Thoracic aorta (tissue), 2 donors: ENCODE measurements at places on chromosomes 5 and 9. TPM values are rescaled to one million over a fixed set of nuclear protein-coding genes. Genes with fewer than 3 reads are reported as not detected.

The CDH9 gene
- total RNA-seq, result not detected

DNA sequence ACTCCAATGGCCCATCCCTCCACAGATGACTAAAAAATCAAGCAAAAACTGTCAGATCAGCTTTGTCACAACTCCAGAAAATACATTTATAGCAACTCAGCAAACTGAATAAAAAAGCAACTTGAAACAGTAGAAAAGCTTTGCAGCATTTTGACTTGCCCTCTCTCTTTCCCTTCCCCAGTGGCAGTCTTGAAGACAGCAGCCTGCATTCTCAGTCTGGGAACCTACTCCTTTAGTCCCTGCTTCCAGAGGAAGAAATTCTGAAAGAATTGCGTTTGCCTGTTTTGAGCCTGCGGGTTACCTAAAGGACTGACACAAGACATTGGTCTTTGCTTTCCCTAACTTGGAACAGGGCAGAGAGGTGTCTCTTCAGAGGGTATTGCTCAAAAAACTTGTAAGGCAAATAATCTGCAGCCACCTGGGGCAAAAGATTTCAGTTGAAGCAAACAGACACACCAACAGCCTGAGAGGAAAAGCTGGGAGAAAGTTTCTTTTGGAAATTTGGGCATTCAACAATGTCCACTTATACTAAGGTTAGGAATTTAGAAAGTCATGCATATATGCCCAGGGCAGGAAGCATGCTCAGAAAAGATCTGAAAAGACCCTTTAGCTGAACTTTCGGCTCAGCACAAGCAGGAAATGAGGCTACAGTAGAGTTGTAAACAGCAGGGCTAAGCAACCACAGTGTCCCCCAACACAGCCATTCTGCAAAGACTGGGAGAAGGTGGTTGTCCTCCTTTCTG lies 15.2 kb upstream of the SLC35D2 start:
- DNase-seq, result no peak

DNA sequence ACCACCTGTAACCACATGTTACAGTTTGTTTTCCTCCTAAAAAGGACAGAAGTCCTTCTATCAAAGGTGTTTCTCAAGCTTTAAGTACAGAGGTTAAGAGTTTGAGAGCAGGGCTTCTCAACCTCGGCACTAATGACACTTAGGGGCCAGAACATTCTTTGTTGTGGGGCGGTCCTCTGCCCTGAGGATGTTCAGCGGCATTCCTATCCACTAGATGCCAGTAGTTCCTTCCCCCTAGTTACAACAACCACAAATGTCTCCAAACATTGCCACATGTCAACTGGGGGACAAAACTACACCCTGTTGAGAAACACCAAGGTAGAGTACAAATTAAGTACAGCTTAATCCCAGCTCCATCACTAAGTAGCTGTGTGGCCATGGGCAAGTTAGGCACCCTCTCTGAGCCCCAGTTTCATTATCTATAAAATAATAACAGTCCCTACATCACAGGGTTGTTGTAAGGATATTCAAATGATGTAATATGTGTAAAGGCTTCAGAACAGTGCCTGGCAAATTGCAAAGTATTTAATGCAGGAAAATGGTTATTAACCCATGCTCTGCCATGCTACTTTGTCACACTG lies 44.6 kb downstream of the PIP5K1B start:
- no peak for DNase-seq

The RASEF gene
- 6.6 TPM for total RNA-seq

The AHRR gene
- 0.85 TPM for total RNA-seq

DNA sequence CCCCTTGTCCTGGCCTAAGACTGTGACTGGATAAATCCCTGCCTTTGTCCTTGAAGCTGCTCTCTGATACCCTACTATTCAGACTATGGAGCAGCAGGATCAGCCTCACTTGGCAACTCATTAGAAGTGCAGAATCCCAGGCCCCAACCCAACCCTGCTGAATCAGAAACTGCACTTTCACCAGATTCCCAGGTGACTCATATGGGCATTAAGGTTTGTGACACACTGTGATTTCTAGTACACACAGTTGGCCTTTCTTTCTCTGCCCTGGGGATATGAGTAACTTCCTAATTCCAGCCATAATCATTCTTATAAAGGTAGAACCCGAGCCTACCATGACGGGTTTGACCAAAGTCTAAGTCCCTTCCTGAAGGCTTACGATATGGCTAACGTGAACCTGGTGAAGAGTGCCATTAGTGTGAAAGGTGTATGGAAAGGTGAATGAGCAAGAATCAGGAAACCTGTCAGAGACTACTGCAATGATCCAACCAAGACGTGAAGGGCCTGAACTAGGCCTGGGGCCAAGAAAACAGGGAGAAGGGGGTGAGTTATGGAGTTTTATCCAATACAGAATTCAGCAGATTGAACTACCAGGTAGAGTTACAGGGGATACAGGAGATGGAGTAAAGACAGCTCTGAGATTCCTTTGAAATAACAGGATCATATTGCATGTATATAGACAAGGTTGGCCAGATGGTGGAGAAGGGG lies 533.0 kb downstream of the BNC2 start:
- DNase-seq, result no peak

- no peak for DNase-seq
Measured at GRCh38 chr9:93575796-93576257, 557 bp upstream of the PHF2 start.

The ALDH7A1 gene
- total RNA-seq, result 17.6 TPM

DNA sequence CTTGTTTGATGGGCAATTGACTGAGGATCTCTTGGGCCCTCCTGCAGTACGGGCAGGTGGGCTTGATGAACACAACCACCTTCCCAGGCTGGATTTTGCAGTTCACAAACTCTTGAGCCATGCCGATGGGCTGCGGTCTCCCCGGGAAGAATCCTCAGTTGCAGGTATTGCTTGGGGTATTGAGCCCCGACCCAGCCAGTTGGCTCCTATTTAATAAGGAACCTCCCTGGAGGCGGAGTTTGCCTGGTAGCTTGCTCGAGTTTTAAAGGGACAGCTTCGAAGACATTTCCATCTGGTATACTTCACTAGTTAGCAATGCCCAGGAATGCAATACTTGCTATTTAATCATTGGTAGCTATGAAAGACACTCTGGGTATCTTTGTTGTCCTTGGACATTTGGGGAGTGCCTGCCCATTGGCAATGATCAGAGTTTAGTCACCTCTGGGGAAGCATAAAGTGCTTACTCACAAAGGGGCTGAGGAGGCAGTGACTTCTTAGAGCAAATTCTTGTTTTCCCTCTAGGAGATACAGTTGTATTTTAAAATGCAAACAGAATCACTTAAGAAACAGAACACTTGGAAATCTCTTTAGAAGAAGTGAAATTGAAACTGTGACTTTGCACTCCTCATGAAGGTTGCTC lies at the start of gene GLRX:
GLRX (minus strand) TSS at position 185 of the 640 bp plus-strand sequence; CDS start at position 121, 64 bp downstream.
- DNase-seq, result no peak

The EXOSC3 gene
- total RNA-seq, result 26.5 TPM

The NPR3 gene
- 25.7 TPM for total RNA-seq

The RETREG1 gene
- total RNA-seq, result 3.8 TPM

- DNase-seq, result no peak
Measured at GRCh38 chr5:124398460-124398859, 348.0 kb downstream of the ZNF608 start.

- no peak for DNase-seq
Measured at GRCh38 chr5:178298283-178298807, 65.7 kb upstream of the PHYKPL start.
